Heart right ventricle (tissue), 16 donors: ENCODE measurements at places on chromosomes 7 and 10. TPM values are rescaled to one million over a fixed set of nuclear protein-coding genes. Genes with fewer than 3 reads are reported as not detected.

Gene PBLD
- total RNA-seq, result 2.6 TPM

Gene PAX4
- not detected for total RNA-seq

Gene AKR1C4
- not detected for total RNA-seq

DNA sequence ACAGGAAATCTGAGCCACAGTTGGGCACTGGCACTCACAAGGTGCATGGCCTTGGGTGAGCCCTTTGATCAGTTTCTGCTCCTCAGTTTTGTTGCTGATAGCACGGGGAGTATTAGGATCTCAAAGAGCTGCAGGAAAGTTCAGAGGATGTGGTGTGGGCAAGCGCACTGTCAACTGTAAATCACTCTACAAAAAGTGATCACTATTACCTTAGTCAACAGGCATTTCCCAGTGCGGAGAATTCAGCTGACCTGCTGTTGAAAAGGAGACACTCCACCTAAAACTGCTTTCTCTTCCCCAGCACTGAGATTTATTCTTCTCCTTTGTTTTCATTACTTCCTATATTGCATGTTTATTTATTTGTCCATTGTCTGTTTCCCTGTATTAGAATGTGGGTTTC lies 331.0 kb downstream of the PRPF18 start:
- no peaks in the 10 kb centered on the region for H3K4me1 ChIP-seq
- no peak overlapping the region for H3K27ac ChIP-seq
- DNase-seq, result no peak
- no peak overlapping the region for H3K4me3 ChIP-seq

DNA sequence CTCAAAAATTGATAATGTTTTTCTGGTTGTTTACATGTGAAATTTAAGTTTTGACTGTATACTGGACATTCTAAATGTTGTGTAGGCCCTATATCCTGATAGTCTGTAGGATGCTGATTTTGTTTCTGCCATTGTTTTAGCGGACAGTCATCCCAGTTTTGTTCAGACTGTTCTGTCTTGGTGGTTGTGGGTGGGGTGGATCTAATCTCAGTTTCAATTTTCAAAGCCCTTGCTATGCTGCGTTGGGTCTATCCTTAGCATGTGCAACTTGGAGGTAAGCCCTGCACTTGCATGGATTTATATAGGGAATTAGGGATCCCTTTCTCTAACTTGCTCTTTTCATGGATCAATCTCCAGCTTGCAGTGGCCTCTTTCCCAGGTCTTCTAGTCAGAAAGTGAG lies 19.1 kb downstream of the DBF4 start:
- H3K4me3 ChIP-seq, result no peak overlapping the region
- no peaks in the 10 kb centered on the region for H3K36me3 ChIP-seq
- H3K27ac ChIP-seq, result no peak overlapping the region
- no peaks in the 10 kb centered on the region for H3K27me3 ChIP-seq
- DNase-seq, result no peak
- no peaks in the 10 kb centered on the region for H3K4me1 ChIP-seq

- no peaks in the 10 kb centered on the region for H3K4me1 ChIP-seq
- no peaks in the 10 kb centered on the region for H3K27me3 ChIP-seq
- H3K4me3 ChIP-seq, result no peak overlapping the region
- no peaks in the 10 kb centered on the region for H3K36me3 ChIP-seq
- H3K27ac ChIP-seq, result no peak overlapping the region
Measured at GRCh38 chr7:22697876-22698606, 29.0 kb upstream of the IL6 start.

DNA sequence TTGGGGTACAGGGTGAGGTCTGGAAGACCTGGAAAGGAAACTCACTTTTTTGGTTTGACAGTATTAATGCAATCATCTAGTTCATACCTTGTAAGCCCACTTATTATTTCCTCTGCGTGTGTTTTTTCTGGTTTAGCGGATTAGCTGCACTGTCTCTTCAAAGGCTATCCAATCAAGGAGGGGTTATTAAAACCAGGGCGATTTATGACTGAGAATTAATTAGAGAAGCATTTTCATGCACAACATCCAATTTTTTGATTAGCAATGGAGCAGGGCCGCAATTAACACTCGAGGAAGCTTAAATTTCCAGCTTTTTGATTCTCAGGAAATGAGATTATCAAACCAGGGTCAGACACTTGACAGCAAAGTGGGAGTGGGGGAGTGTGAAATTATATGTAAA lies 248.9 kb downstream of the EXOC4 start:
- H3K27me3 ChIP-seq, result no peaks in the 10 kb centered on the region
- no peaks in the 10 kb centered on the region for H3K36me3 ChIP-seq
- no peak overlapping the region for H3K4me3 ChIP-seq
- H3K4me1 ChIP-seq, result peaks cover 22% of the 10 kb centered on the region

- H3K4me3 ChIP-seq, result no peak overlapping the region
- H3K4me1 ChIP-seq, result peaks cover 42% of the 10 kb centered on the region
- H3K36me3 ChIP-seq, result no peaks in the 10 kb centered on the region
- H3K27me3 ChIP-seq, result no peaks in the 10 kb centered on the region
- peak overlapping the region; percentile 21 for H3K27ac ChIP-seq
Measured at GRCh38 chr10:89296220-89296648, 5.6 kb upstream of the IFIT2 start.
